ENCODE measurements at places on chromosomes 3 and 15.

GRCh38 chr3:45647148-45647619, 42.0 kb upstream of the SACM1L start:
- no peak for DNase-seq

GRCh38 chr3:156456771-156457224, 98.1 kb downstream of the SSR3 start:
- DNase-seq: no peak

- no peak for DNase-seq
These were observed 35.2 kb upstream of the LAMP3 start for GRCh38 chr3:183197734-183198133.

- DNase-seq: no peak
These were observed 60.9 kb downstream of the SCN10A start for GRCh38 chr3:38755130-38755529.

GRCh38 chr3:48429960-48430707, at the start of gene PLXNB1:
PLXNB1 (minus strand) TSS chr3:48430086; CDS start chr3:48424611, 5,475 bp downstream.
- no peak for DNase-seq

- DNase-seq: no peak
These were observed 241.9 kb upstream of the PEX5L start for GRCh38 chr3:180278583-180279188.

GRCh38 chr3:74756674-74757073, 142.2 kb upstream of the CNTN3 start:
- no peak for DNase-seq

GRCh38 chr3:170038434-170039110, 777 bp downstream of the GPR160 start:
- DNase-seq: no peak

DNA sequence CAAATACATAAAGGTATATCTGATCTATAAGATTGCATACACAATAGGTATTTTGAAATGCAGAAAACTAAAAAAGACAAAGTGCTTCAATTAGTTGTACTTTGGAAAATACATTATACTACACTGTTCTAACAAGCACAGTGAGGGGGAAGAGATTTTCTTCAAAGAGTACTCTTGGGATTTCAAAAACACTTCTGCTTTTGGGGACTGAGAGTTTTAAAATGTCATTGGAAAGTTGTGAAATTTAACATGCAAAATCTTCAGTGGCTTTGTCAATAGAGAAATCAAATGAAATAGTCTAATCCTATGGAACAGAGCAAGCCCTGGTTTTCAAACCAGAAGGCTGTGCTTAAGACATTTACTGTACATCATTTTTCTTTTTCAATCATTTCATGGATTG, 322.2 kb upstream of the SEMA6D start:
- no peak for DNase-seq

Data from stimulated activated CD8-positive, alpha-beta memory T cell treated with anti-CD3 and anti-CD28 coated beads, Interleukin-15, amount 100 ng/mL, for 4 hours (primary cell).